DMS153 (cell line): ENCODE measurements at places on chromosomes 11 and 22.

DNA sequence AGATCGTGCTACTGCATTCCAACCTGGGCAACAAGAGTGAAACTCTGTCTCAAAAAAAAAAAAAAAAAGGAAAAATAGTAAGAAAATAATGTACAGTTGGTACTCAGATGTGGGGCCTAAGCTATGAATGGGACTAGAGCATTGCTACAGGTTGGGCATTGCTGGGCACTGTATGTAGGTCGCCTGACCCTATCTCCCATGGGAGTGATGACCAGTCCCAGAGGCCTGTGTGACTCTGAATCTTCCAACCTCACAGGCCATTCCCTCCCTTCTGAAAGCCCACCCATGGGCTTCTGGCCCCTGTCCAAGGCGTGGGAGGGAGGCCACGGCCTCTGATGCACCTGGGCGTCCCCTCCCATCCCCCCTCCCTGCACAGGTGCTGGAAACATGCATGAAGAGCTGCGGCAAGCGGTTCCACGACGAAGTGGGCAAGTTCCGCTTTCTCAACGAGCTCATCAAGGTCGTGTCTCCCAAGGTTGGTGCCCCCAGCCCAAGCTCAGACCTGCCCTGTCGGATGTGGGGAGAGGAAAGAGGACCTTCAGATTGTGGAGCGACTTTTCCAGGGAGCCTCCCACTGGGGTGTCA lies 9.5 kb downstream of the GGA1 start:
- no peak for DNase-seq

DNA sequence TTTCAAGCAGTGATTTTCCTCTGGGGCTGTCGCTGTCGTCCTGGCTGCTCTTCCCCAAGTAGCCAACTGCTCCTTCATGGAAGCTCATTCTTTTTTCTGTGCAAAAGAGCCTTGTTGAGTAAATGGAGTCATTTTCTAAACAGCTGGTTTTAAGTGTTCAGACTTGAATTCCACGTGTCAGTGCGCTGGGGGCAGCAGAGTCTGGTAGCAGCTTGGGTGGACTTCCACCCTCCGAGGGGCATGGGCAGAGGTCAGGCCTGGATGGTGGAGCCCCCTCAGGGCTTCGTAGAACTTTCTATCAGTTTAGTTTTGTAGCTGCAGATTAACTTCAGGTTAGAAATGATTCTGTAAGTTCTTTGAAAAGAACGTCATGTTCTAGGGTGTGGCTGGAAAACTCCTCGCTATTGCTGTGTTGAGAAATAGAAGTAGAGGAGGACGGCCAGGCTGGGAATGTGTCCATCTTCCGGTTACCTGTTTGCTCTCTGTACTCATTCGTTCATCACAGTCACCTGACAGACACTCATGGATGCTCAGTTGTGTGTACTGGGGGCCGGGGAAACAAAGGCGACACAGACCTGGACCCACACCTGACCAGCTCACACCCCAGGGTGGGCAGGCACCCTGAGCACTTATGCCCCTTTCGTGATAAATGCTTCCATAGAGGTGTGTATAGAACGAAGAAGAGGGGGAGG lies 270.7 kb downstream of the TBC1D22A start:
- DNase-seq, result no peak

DNA sequence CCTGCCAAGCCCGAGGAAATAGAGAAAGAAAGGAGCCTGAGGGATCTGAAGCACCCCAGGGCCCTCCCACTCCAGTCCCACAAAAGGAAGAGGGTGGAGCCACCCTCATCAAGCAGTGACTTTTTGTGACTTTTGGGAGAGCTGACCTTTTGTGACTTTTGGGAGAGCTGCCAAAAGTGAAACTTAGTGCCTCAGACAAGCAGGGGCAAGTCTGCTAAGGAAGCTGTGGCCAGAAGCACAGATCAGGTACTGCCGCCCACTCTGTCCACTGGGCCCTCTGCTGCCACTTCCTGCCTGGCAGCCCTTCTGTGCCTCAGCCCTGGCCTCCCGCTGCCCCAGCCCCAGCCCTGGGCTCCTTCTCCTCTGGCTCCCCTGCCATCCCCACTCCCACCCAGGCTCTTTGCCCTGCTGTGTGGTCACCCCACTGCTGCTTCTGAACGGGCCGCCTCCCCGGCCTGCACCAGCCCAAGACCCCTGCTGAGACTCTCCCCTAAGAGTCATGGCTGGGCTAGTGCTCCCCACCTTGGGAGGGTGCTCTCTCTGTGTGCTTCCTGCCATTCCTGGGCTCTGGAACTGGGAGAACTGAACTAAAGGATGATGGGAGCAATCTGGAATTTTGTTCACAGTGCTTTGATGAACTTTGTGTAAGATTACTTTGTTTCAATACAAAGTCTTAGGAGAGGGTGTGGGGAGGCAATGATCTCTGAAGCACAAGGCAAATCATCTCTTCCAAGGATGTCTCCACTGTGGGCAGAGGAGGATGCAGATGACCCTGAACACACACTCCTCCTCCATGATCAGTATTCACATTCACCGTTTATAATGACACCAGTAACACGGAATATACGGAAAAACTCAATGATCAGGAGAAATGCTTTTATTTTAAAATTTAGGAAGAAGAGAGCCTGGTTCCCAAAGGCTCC lies at the start of gene APOBEC3H:
Gene APOBEC3H (plus strand): TSS at position 147 of the 923 bp plus-strand sequence. CDS start 3,035 bp downstream, outside the sequence.
- no peak for DNase-seq

DNA sequence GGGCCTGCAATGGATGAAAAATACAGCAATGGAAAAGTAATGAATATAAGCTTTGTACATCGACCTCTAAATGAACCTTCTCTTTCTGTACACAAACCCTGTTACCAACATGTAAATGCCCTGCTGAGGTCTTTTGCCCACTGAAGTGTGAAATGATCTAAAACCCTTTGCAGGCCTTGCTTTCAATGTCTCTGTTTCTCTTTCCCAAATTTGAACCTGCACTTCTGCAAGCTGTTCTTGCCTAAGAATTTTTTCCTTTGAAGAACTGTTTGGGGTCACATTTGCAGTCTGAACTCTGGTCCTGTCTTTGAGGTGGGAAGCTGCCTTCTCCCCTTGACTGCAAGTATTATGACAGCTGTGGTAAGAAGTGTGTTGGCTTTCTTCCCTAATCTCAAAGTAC lies 1237.1 kb downstream of the FAM181B start:
- DNase-seq, result no peak

- no peak for DNase-seq
Measured at GRCh38 chr11:76653674-76654284, 16.8 kb downstream of the LRRC32 start.

DNA sequence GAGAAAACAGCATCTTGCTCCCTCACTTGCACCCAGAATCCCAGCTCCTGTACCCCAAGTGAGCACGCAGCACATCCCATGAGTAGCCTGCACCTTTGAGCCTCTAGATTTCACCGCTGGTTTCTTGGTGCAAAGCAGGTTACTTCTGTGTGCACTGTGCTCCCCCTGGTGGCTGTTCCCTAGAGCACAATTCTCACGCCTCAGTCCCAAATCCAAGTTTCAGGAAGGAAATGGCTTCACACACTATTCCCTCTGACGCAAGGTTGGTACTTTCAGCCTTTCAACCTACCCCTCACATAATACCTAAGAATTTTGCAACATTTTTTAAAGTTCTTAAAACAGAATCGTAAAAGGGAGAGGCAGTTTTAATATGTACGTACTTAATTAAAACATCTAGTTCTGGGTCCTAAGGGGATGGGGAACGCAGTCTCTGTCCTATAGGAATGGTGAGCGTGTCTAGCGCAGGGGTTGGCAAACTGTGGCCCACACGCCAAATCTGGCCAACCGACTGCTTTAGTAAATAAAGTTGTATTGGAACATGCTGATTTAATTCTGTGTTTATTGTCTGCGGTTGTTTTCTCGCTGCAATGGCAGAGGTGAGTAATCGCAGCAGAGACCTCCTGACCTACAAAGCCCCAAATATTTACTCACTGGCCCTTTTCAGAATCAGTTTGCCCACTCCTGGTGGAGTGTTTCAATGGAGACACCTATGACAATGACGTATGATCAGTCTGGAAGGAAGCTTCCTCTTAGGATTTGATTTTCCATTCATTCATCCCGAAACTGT lies 27.5 kb downstream of the DHCR7 start:
- peak; percentile 51 for DNase-seq

GRCh38 chr22:36386900-36387708 lies 663 bp downstream of the MYH9 start:
- DNase-seq, result no peak

GRCh38 chr22:42282252-42282942 lies 11.9 kb upstream of the TCF20 start:
- no peak for DNase-seq

- no peak for DNase-seq
Measured at GRCh38 chr11:112902361-112903011, 58.7 kb upstream of the NCAM1 start.

DNA sequence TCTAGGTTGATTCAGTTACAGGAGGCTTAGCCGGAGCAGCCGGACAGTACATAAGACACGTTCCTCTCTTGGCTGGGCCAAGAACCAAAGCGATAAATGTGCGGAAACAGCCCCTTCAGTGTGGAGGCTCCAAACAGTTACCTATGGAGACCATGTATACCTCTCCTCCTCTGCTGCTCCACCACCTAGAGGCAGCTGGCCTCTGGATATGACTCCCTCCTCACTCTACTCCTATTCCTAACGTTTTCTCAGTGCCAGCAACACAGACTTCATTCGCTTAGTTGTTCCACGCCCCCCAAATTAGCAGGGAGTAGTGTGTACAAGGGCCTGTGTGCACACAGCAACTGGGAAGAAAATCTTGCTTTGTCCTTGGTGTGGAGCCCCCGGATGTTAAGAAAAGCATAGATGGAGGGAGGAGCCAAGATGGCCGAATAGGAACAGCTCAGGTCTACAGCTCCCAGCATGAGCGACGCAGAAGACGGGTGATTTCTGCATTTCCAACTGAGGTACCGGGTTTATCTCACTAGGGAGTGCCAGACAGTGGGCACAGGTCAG lies 362.3 kb upstream of the KIRREL3 start:
- no peak for DNase-seq

DNA sequence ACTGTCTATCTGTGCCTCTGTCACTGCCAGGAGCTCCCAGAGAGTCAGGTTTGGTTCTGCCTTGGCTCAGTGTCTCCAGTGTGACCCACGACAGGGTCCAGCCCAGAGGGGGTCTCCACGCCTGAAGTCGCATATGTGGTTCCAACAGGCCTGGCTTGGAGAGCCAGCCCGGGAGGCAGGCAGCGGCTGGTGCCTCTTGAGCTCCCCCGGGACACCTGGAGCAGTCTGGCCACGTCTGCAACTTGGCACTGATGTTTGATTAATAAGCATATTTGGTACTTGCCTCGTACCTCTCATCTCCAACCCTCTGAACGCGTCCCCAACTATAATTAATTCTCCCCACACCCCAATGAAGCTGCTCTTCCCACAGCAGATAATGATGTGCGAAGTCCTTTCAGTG lies 31.7 kb upstream of the SHISAL1 start:
- peak; percentile 62 for DNase-seq

- no peak for DNase-seq
Measured at GRCh38 chr11:120167659-120168058, 29.7 kb upstream of the TRIM29 start.
